ENCODE measurements at places on chromosomes 12 and 14. TPM values are rescaled to one million over a fixed set of nuclear protein-coding genes. Genes with fewer than 3 reads are reported as not detected.

TAS2R50 gene
- 2.1 TPM for total RNA-seq

ASB2 gene
- total RNA-seq = not detected

TC2N gene
- total RNA-seq = not detected

RTRAF gene
- 84.8 TPM for total RNA-seq

FOXA1 gene
- 0.91 TPM for total RNA-seq

IQSEC3 gene
- total RNA-seq = under 0.01 TPM

PLEKHD1 gene
- total RNA-seq = under 0.01 TPM
